ENCODE measurements at places on chromosomes 6 and 20. TPM values are rescaled to one million over a fixed set of nuclear protein-coding genes. Genes with fewer than 3 reads are reported as not detected.

GRCh38 chr6:21263531-21264287, 329.8 kb upstream of the SOX4 start:
- H3K27ac ChIP-seq, result no peak overlapping the region
- no peaks in the 10 kb centered on the region for H3K27me3 ChIP-seq
- peaks cover 14% of the 10 kb centered on the region for H3K4me1 ChIP-seq
- H3K36me3 ChIP-seq, result no peaks in the 10 kb centered on the region

- DNase-seq, result no peak
- no peaks in the 10 kb centered on the region for H3K27me3 ChIP-seq
- H3K36me3 ChIP-seq, result no peaks in the 10 kb centered on the region
- H3K4me3 ChIP-seq, result no peak overlapping the region
These were observed 76.0 kb downstream of the LCA5 start for GRCh38 chr6:79461205-79461604.

ZHX3 gene
- total RNA-seq, result 6.8 TPM

GRCh38 chr6:118651282-118652050, at the start of gene CEP85L:
CEP85L (minus strand) TSS chr6:118651591; CDS start chr6:118651269, 322 bp downstream.
- peaks cover 10% of the 10 kb centered on the region for H3K4me1 ChIP-seq
- peak; percentile 97 for DNase-seq
- H3K4me3 ChIP-seq, result peak within 1 kb of the TSS; percentile 79
- peak within 1 kb of the TSS; percentile 89 for H3K27ac ChIP-seq
- H3K27me3 ChIP-seq, result peaks cover 15% of the 10 kb centered on the region

DNA sequence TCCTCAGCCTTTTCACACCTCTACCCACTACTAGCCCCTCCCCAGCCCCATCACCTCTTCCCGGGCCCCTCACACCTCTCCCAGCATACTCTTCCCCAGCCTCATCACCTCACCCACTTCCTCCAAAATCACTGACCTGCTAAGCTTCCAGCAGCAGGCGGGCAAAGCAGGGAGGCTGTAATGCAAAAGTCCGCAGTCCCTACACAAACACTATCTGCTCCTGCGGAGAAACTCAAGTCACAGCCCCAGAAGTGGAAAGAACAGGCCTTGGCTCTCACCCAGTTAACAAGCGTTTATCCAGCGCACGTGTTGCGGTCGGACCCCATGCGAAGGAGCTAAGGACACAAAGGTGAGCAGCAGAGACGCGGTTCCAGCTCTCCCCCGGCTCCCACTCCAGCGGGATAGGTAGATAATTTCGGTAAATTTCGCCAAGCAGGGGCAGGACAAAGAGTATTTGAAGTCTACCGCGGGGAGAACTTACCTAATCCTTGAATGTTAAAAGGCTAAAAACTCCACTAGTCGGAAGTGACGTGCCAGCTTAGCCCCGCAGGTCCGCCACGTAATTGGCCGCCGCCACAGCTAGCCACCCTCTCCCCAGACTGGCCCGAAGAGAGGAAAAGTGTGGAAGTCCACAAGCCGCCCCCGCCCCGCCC, 728 bp upstream of the TRIM39 start:
- H3K4me1 ChIP-seq, result peaks cover 22% of the 10 kb centered on the region
- peak overlapping the region; percentile 79 for H3K4me3 ChIP-seq
- H3K27me3 ChIP-seq, result no peaks in the 10 kb centered on the region

DNA sequence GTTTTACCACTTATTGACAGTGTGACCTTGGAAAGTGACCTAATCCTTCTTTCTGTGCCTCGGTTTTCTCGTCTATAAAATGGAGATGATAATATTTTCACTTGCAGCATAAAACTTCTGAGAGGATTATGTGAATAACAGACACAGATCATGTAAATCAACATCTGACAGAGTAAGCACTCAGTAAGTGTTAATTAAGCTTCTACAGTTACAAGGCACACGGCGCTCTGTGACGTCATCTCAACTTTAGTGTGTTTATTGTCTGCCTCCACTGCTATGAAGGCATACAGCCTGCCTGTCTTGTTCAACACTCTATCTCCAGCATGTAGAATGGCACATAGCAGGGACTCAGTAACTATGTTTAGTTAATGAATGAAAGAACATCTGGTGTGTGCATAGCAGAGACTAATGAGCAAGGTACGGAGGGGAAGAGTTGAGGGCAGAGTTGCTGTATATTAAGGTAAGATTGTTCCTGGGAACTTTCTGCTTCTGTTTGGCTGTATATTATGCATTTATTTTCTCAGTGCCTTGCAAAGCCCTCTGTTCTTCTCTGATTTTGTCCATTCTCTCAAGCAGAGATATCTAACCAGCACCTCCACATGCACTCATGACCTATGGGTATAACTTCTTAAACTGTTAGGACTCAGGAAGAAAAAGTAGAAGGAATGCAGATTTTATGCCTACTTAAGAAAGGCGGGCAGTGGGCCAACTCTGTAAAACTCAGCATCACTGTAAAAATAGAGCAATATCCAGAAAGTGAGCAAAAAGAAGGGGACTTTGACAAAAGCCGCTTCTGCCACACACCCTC, 66.4 kb upstream of the STMND1 start:
- no peaks in the 10 kb centered on the region for H3K27me3 ChIP-seq
- H3K27ac ChIP-seq, result no peak overlapping the region
- no peak for DNase-seq
- H3K36me3 ChIP-seq, result no peaks in the 10 kb centered on the region
- H3K4me1 ChIP-seq, result no peaks in the 10 kb centered on the region
- no peak overlapping the region for H3K4me3 ChIP-seq

GRCh38 chr6:10742251-10742650, 5.4 kb upstream of the TMEM14B start:
- DNase-seq, result no peak
- H3K36me3 ChIP-seq, result no peaks in the 10 kb centered on the region
- H3K27me3 ChIP-seq, result no peaks in the 10 kb centered on the region
- H3K27ac ChIP-seq, result no peak overlapping the region
- H3K4me1 ChIP-seq, result peaks cover 10% of the 10 kb centered on the region

IMPG1 gene
- total RNA-seq, result not detected

PAK1IP1 gene
- total RNA-seq, result 28.8 TPM

GRCh38 chr6:77361018-77361417, 102.3 kb downstream of the HTR1B start:
- no peak overlapping the region for H3K27ac ChIP-seq
- H3K4me3 ChIP-seq, result no peak overlapping the region
- H3K36me3 ChIP-seq, result peaks cover 3% of the 10 kb centered on the region
- no peaks in the 10 kb centered on the region for H3K27me3 ChIP-seq
- no peak for DNase-seq
- H3K4me1 ChIP-seq, result no peaks in the 10 kb centered on the region

DUSP15 gene
- total RNA-seq, result 0.45 TPM

DNA sequence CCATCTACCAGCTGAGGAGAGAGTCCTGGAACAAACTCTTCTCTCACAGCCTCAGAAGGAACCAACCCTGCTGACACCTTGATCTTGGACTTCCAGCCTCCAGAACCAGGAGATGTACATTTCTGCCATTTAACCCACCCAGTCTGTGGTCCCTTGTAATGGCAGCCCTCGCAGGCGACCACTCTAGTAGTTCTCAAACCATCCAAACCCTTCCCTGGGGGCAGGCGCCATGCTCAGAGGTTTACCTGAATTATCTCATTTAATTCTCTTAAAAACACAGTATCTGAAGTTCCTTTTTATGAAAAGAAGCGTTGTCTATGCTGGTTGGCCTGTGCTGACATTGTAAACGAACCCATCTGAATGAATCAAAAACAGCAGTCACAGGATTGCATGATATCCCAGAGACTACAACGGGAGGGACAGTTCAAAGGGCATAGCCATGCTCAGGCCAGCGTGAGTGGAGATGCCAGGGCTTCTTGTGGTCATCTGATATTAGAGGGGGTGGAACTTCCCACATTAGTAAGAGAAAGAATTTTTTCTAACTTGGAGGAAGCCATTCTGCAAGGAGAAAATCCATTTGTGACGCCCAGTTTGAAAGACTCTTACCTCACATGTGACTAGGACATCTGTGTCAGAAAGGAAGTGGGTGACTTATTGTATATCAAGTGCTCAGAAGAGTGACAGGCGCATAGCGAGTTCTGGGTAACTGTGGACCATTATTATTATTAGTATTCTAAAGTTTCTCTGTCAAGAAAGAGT, 17.2 kb upstream of the TAGAP start:
- H3K27ac ChIP-seq, result no peak overlapping the region
- H3K4me3 ChIP-seq, result no peak overlapping the region
- no peaks in the 10 kb centered on the region for H3K4me1 ChIP-seq
- no peaks in the 10 kb centered on the region for H3K36me3 ChIP-seq
- H3K27me3 ChIP-seq, result peaks cover 10% of the 10 kb centered on the region

DNA sequence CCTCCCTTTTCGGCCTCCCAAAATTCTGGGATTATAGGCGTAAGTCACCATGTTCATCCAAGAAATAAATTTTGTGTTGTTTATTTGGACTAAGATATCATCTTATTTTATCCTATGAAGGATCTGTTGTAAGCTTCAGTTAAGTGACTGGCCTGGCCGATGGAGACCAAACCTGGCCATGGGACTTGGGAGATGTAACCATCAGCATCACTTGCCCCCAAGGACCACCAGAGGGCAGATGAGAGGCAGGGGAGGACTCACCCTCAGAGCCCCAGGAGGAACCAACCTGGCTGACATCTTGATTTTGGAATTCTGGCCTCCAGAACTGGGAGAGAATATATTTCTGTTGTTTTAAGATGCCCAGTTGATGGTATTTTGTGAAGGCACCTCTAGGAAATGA, 266.7 kb downstream of the CDH26 start:
- H3K4me1 ChIP-seq, result no peaks in the 10 kb centered on the region
- DNase-seq, result peak; percentile 61
- H3K27me3 ChIP-seq, result no peaks in the 10 kb centered on the region
- H3K4me3 ChIP-seq, result no peak overlapping the region

LIN28B gene
- 165 TPM for total RNA-seq

- H3K4me3 ChIP-seq, result no peak overlapping the region
- no peaks in the 10 kb centered on the region for H3K27me3 ChIP-seq
- peaks cover 8% of the 10 kb centered on the region for H3K4me1 ChIP-seq
- no peaks in the 10 kb centered on the region for H3K36me3 ChIP-seq
- DNase-seq, result no peak
These were observed 101.4 kb downstream of the PRDM1 start for GRCh38 chr6:106187424-106187982.

- H3K27ac ChIP-seq, result no peak overlapping the region
- H3K36me3 ChIP-seq, result no peaks in the 10 kb centered on the region
- no peak for DNase-seq
These were observed 6.3 kb upstream of the LBP start for GRCh38 chr20:38339997-38340396.

GRCh38 chr6:76771059-76771634, 692.1 kb downstream of the HTR1B start:
- no peak overlapping the region for H3K4me3 ChIP-seq
- no peaks in the 10 kb centered on the region for H3K36me3 ChIP-seq
- H3K4me1 ChIP-seq, result no peaks in the 10 kb centered on the region
- H3K27me3 ChIP-seq, result no peaks in the 10 kb centered on the region
- no peak for DNase-seq

DNA sequence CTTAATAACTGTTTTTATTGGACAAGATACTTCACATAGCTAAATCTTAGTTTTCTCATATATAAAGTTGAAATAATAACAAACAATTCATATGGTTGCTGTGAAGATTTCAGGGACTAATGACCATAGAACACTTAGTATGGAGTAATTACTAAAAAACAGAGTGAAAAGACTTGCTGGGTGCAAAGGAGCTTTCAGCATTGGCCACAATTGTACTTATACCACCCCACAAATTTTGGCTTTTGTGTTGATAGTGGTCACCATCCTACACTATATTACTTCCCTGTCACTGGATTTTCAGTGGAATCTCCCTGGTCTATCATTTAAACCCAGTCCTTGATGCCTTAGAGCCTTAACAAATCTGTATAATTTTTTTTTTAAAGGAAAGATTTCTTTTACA, 398.6 kb upstream of the EPHA7 start:
- DNase-seq, result no peak
- no peak overlapping the region for H3K27ac ChIP-seq
- no peak overlapping the region for H3K4me3 ChIP-seq
- no peaks in the 10 kb centered on the region for H3K27me3 ChIP-seq

GRCh38 chr6:79813143-79813850, 134.1 kb downstream of the ELOVL4 start:
- H3K4me1 ChIP-seq, result peaks cover 51% of the 10 kb centered on the region
- no peaks in the 10 kb centered on the region for H3K36me3 ChIP-seq
- DNase-seq, result no peak
- H3K27ac ChIP-seq, result no peak overlapping the region
- no peaks in the 10 kb centered on the region for H3K27me3 ChIP-seq
- no peak overlapping the region for H3K4me3 ChIP-seq

- H3K4me3 ChIP-seq, result no peak overlapping the region
- no peaks in the 10 kb centered on the region for H3K36me3 ChIP-seq
- H3K27me3 ChIP-seq, result no peaks in the 10 kb centered on the region
- no peaks in the 10 kb centered on the region for H3K4me1 ChIP-seq
- no peak for DNase-seq
These were observed 40.7 kb downstream of the MAP3K5 start for GRCh38 chr6:136751522-136751956.

DNA sequence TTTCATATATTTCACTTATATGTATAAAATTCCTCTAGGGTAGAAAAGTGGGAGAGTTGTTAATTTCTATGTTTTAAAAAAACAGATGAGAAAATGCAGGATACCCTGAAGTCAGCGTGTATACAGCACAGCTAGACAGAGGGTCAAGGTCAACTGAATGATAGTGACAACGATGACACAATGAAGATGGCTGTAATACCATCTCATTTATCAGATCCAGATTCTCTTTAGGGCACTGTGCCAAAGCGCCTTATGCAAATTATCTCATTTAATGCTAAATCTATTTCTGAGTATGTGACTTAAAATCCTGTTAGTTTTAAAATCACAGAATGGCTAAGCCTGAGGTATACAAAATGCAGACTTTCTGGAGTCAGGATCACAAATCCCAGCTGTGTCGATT, 431.4 kb upstream of the RUNX2 start:
- H3K27me3 ChIP-seq, result no peaks in the 10 kb centered on the region
- H3K36me3 ChIP-seq, result no peaks in the 10 kb centered on the region
- no peak overlapping the region for H3K27ac ChIP-seq

HLA-DRB5 gene
- total RNA-seq, result 3.4 TPM

- H3K4me1 ChIP-seq, result peaks cover 11% of the 10 kb centered on the region
- no peaks in the 10 kb centered on the region for H3K36me3 ChIP-seq
- H3K4me3 ChIP-seq, result no peak overlapping the region
- H3K27ac ChIP-seq, result no peak overlapping the region
- no peaks in the 10 kb centered on the region for H3K27me3 ChIP-seq
These were observed 58.4 kb downstream of the TRAM2 start for GRCh38 chr6:52518279-52518945.
